ENCODE measurements at places on chromosomes 5 and 9.
A peak's percentile ranks its signal among the peaks of the same experiment; 100 is the strongest.

DNA sequence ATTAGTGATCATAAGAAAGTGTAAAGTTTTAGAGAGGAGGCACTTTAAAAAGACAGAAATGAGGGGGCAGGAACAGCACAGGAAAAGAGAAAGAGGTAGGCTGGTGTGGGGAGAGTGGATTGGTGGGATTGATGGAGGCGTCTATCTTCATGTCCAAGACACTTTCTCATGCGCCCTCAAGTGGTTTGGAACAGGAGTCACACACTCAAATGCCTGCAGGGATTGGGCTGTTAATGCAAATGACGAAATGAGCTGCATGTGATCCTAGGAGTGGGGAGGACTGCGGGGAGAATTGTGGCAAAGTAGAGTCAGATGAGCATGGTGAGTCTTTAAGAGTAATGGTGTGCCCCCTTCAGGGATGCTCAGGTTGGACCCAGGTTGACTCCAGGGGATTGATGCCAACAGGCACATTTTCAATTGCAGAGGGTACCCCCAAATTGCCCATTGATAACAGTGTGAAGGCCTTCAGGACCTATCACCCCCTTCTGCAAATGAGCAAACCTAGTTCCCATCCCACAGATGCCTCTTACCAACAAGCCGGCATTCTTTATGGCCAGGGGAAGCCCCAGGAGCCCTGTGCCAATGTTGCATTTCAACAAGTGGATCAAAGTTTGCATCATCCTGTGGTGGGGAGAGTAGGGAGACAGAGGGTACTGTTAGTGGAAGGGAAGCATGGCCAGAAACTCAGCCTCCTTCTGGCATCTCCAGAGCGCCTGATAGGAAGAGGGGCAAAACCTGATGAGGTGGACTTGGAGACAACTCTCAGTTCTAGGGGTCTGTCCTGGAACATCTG lies 5.3 kb downstream of the SLC36A3 start:
- H3K27ac ChIP-seq, result no peak overlapping the region
- no peaks in the 10 kb centered on the region for H3K4me1 ChIP-seq
- DNase-seq, result no peak
- H3K4me3 ChIP-seq, result no peak overlapping the region

GRCh38 chr9:115111874-115112273 lies 6.1 kb downstream of the TNC start:
- H3K36me3 ChIP-seq, result no peaks in the 10 kb centered on the region
- H3K4me1 ChIP-seq, result no peaks in the 10 kb centered on the region
- H3K27me3 ChIP-seq, result no peaks in the 10 kb centered on the region
- no peak overlapping the region for H3K27ac ChIP-seq

DNA sequence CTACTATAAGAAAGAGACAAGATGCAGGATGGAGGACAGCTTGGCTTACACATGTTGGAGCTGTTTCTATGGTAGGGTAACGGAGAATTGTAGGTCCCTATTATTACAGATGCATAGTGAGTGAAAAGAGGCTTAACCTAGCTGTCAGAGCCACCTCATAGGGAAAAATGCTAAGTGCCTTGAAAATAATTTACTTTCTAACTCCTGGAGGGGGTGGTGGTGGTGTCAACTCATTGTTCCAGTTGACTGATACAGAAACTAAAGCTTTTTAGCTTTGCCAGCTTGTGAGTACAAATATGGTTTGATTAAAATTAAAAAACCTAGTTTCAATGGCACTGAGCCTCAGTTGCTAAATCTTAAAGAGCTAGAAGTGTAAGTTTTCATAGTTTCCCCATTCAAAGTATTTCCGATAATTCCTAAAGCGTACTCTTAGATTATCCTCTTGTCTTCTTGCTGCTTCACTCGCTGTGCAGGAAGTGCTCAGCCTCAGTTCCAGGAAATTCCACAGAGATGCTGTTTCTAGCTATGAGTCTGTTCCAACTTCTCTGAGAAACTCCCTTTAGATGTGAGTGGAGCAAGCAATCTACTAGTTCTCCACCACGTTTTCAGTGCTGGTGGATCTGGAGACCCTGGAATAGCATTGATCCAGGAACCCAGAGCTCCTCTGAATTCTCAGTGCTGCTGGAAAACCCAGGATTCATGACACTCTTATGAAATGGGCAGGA lies 265.2 kb downstream of the DMAC1 start:
- H3K36me3 ChIP-seq, result no peaks in the 10 kb centered on the region
- H3K27ac ChIP-seq, result no peak overlapping the region
- H3K4me3 ChIP-seq, result no peak overlapping the region
- no peaks in the 10 kb centered on the region for H3K4me1 ChIP-seq
- H3K27me3 ChIP-seq, result no peaks in the 10 kb centered on the region
- DNase-seq, result no peak

DNA sequence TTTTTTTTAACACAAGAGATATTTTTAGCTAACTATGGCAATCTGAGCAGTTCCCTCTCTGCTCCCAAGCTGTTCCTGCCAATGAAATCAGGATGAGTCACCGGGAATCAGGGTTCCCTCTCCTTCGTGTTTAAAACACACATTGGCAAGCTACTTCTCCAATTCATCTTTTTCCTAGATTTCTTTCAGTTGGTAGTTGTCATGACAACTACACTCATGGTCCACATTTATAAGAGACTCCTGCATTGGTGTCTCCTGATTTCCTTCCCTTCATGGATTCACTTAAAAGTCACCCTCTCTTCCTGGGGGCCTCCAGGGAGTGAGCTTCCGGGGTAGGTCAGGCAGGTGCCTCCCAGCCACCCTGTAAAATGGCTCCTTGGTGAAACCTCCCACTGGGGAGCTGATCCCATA lies 72.3 kb upstream of the NIPAL4 start:
- no peak overlapping the region for H3K4me3 ChIP-seq
- no peak overlapping the region for H3K27ac ChIP-seq
- no peaks in the 10 kb centered on the region for H3K4me1 ChIP-seq
- H3K36me3 ChIP-seq, result peaks cover 30% of the 10 kb centered on the region
- no peak for DNase-seq

DNA sequence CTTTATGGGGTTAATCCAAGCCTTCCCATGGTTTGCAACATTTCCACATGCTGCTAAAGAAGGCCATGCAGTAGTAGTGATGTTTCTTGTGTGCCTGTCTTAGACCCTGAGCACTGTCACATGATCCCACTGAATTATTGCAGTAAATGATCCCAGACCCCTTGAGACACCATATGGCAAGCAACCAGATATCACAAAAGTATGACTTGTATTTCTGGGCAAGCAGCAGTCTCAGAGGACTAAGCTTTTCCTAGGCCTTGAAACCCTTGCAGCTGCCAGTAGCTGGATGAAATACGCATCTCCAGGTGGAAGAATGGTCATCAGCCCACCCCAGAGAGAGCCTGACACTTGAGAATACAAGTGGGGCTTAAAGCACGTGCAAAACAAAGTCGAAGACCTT lies 41.8 kb downstream of the CDO1 start:
- no peak overlapping the region for H3K27ac ChIP-seq
- H3K4me3 ChIP-seq, result no peak overlapping the region
- DNase-seq, result no peak
- H3K36me3 ChIP-seq, result no peaks in the 10 kb centered on the region
- H3K27me3 ChIP-seq, result no peaks in the 10 kb centered on the region

GRCh38 chr5:148949841-148950470 lies 112.9 kb downstream of the SH3TC2 start:
- H3K4me1 ChIP-seq, result no peaks in the 10 kb centered on the region
- DNase-seq, result no peak
- H3K36me3 ChIP-seq, result no peaks in the 10 kb centered on the region
- no peak overlapping the region for H3K27ac ChIP-seq
- no peaks in the 10 kb centered on the region for H3K27me3 ChIP-seq

DNA sequence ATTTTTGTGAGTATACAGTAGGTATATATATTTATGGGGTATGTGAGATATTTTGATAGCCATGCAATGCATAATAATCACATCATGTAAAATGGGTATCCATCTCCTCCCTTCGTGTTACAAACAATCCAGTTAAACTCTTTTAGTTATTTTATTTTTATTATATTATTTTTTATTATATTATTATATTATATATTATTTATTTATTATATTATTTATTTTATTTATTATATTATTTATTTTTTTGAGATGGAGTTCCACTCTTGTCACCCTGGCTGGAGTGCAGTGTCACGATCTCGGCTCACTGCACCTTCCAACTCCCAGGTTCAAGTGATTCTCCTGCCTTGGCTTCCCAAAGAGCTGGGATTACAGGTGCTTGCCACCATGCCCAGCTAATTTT lies 138.6 kb downstream of the WDR70 start:
- no peaks in the 10 kb centered on the region for H3K27me3 ChIP-seq
- H3K27ac ChIP-seq, result no peak overlapping the region
- DNase-seq, result no peak

DNA sequence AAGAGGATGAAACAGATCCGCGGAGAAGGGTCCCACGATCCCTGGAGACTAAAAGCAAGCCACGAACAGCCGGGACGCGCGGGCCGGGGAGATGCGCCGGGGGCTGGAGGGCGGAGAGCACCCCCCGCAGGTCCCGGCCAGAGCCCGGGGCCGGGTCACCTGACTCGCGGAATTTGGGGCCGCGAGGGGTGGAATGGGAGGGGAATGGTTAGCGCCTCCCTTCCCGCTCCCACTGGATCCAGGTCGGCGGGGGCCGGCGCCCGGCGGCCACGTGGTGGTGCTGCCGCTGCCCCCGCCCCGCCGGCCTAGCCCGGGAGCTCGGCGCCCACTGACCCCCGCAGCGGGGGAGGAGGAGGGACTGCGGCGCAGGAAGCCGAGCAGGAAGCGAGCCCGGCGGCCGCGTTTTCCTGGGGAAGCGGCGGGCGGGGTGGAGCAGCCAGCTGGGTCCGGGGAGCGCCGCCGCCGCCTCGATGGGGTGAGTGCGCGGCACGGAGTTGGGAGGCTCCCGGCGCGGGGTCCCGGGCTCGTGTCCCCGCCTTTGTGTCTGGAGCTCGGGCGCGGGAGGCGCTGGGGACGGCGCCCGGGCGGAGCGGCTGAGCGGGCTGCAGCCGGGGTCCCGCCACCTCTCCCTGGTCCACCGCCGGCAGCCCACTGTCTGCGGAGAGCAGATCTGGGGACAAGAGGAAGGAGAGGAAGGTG lies at the start of gene RAI14:
TSS of gene RAI14 (plus strand) at position 328 of the 699 bp plus-strand sequence. CDS start 30,592 bp downstream, outside the sequence.
- H3K36me3 ChIP-seq, result no peaks in the 10 kb centered on the region
- peaks cover 7% of the 10 kb centered on the region for H3K4me1 ChIP-seq
- DNase-seq, result peak; percentile 90

DNA sequence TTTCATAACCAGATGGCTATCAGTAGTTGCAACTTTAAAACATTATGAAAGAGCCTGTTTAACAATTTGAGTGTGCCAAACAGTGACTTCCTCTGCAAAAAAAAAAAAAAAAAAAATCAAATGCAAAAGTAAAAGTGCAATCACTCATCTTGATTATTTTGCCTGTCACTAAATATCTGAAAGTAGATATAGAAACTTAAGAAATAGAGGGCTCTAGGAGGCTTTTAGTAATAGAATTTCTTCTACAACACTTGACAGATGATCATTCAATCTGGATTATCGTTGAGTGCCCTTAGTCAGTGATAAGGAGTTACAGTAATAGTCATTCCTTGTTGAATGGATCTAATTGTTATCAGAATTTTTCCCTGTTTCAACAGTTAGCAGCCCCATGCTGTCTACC lies 101.8 kb downstream of the CETN3 start:
- no peak overlapping the region for H3K4me3 ChIP-seq
- no peak for DNase-seq
- no peaks in the 10 kb centered on the region for H3K4me1 ChIP-seq

GRCh38 chr5:142298789-142299188 lies 26.0 kb downstream of the SPRY4 start:
- no peak for DNase-seq
- H3K27me3 ChIP-seq, result no peaks in the 10 kb centered on the region
- H3K36me3 ChIP-seq, result no peaks in the 10 kb centered on the region
- H3K4me3 ChIP-seq, result no peak overlapping the region

GRCh38 chr9:82024908-82025307 lies 36.3 kb downstream of the SPATA31D1 start:
- no peaks in the 10 kb centered on the region for H3K27me3 ChIP-seq
- no peak overlapping the region for H3K27ac ChIP-seq
- no peak for DNase-seq
- H3K4me3 ChIP-seq, result no peak overlapping the region
- H3K4me1 ChIP-seq, result no peaks in the 10 kb centered on the region

DNA sequence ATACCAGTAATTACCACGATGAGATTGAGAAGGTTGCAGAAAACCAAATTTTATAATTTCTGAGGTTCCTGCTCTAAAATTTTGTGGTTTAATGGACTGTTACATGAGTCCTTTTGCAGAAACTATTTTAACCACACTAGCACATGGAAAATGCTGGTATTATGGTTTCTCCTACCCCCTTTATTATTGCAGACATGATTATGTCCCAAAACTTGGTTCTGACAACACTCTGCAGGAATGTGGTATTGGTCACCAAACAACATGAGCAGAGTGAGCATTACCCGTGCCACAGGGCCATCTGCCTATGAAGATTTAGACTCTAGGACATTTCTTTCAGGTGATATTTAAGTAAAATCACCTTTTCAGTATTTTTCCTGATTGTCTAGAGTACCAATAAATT lies 2.8 kb upstream of the ECM2 start:
- H3K4me1 ChIP-seq, result no peaks in the 10 kb centered on the region
- no peaks in the 10 kb centered on the region for H3K36me3 ChIP-seq
- DNase-seq, result no peak
- H3K4me3 ChIP-seq, result no peak overlapping the region
- H3K27me3 ChIP-seq, result no peaks in the 10 kb centered on the region

DNA sequence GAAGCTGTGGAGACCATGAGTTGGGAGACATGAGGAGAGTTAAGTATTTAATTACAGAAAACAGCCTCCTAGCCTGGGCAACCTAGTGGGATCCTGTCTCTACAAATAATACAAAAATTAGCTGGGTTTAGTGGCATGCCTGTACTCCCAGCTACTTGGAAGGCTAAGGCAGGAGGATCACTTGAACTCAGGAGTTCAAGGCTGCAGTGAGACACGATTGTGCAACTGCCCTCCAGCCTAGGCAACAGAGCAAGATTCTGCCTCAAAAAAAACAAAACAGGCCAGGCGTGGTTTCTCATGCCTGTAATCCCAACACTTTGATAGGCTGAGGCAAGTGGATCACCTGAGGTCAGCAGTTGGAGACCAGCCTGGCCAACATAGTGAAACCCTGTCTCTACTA lies 52.6 kb downstream of the AQP7 start:
- H3K4me1 ChIP-seq, result no peaks in the 10 kb centered on the region
- H3K27ac ChIP-seq, result no peak overlapping the region
- DNase-seq, result no peak
- H3K36me3 ChIP-seq, result peaks cover 33% of the 10 kb centered on the region
- H3K4me3 ChIP-seq, result no peak overlapping the region

DNA sequence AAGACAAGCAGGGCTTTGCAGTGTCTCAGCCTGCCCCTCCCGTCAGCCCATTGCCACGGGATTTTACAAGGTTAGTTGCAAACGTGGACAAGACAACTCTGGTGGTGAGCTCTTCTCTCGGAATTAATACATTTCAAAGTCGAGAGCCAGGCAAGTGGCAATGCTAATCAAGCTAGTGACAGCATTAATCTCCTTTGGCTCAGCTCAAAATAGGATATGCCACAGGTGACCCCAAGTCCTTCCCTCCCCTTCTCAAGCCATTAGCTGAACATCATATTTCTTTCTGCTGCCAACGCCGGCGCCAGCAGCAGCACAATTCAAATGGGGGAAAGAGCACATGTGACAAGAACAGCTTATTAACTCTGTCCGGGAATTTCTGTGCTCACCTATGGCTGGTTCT lies 190.1 kb downstream of the ATPSCKMT start:
- DNase-seq, result peak; percentile 44
- no peaks in the 10 kb centered on the region for H3K36me3 ChIP-seq
- no peaks in the 10 kb centered on the region for H3K27me3 ChIP-seq
- H3K27ac ChIP-seq, result no peak overlapping the region
- no peaks in the 10 kb centered on the region for H3K4me1 ChIP-seq
- no peak overlapping the region for H3K4me3 ChIP-seq

GRCh38 chr9:132774886-132775285 lies 103.2 kb downstream of the AK8 start:
- no peak for DNase-seq
- no peaks in the 10 kb centered on the region for H3K27me3 ChIP-seq
- H3K4me1 ChIP-seq, result peaks cover 3% of the 10 kb centered on the region
- no peaks in the 10 kb centered on the region for H3K36me3 ChIP-seq

All from kidney (tissue), 22 donors.